ENCODE measurements at places on chromosomes 5 and 9.

- DNase-seq: no peak
These were observed 97.2 kb downstream of the SPOCK1 start for GRCh38 chr5:137401946-137402345.

DNA sequence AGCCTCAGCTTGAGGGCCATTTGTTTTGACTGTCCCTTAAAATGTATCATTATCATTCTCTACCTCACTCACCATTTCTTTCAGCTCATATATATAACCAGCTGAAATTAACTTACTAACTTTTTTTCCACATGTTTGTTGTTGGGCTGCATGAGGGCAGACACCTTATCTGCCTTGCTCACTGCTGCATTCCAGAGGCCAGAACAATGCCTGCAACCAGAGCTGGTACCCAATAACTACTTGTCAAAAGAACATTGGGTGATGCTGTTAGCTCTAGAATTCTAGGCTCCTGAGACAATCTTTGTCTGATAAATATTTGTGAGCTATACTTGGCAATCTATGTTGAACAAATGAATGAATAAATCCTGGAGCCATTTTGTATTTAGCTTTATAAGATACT, 68.3 kb downstream of the HTR4 start:
- no peak for DNase-seq

GRCh38 chr9:75181750-75182149, 93.4 kb downstream of the OSTF1 start:
- no peak for DNase-seq

DNA sequence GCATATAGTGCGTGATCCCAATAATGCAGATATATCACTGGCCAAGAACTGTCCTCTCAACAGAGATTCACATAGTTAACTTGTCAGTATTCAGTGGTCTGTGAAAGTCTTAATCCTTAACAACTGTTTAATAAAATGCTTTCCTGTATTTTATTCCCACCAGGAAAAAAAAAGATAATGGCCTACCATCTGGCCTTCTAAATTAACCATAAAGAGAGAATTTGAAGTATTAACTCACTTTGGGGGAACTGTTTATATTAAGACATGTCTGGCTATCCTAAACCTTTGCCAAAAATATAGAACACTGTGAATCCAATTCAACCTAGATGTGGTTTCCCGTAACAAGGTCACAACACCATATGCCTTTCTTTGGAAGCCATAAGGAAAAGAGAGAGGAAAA, 818 bp upstream of the FREM1 start:
- DNase-seq: no peak

- DNase-seq: no peak
These were observed 148.7 kb upstream of the RANBP3L start for GRCh38 chr5:36450229-36451014.

GRCh38 chr5:144504929-144505577, 334.4 kb downstream of the KCTD16 start:
- DNase-seq: no peak

DNA sequence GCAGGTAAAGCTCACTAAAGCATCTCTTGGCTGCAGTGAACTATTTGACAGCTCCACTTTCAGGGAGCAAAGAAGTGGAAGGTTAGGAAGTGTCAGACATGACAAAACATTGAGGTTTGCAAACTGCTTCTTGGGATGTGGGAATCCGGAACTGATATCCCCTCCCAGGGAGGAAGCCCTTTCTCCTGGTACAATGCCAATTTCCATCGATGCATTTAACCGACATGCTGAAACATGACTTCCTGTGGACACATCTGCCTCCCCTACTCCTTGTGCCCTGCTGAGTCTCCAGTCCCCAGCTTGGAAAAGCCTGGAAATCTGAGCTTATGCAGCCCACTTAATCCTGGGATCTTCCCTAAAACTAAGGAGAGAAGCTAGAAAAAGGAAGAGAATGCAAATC, 323.1 kb upstream of the DAP start:
- DNase-seq: no peak

- DNase-seq: no peak
These were observed 3.5 kb downstream of the PHF19 start for GRCh38 chr9:120873512-120873911.

GRCh38 chr9:84754881-84755280, 85.4 kb downstream of the NTRK2 start:
- DNase-seq: no peak

DNA sequence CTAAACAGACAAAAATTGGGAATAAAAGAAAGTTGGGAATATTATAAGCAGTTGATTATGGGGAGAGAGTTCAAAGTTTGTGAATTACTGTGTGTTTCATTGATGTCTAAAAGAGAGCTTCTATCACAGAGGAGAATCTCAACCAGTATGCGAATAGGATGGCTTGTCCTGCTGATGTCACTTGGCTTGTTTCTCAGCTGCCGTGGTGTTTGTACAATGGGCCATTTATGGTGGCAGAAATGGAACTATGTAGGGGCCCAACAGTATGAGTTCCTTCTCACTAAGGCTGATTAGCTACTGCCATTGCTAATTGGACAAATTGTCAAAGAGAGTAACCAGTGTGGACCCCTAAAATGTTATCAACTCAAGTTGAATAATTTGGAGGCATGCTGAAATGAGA, 103.9 kb downstream of the ST8SIA4 start:
- DNase-seq: no peak

DNA sequence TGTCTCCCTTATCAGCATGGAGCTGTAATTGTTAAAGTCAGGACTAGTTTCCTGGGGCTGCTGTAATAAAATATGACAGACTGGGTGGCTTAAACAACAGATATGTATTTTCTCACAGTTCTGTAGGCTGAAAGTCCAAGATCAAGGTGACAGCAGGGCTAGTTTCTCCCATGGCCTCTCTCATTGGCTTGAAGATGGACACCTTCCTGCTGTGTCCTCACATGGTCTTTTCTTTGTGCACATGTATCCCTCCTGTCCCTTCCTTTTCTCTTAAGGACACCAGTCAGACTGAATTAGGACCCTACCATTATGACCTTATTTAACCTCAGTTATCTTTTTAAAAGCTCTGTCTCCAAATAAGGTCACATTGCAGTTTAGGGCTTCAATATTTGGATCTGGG, 700.5 kb upstream of the MEF2C start:
- DNase-seq: no peak

- DNase-seq: no peak
These were observed 151.1 kb upstream of the MPDZ start for GRCh38 chr9:13430368-13431221.

DNA sequence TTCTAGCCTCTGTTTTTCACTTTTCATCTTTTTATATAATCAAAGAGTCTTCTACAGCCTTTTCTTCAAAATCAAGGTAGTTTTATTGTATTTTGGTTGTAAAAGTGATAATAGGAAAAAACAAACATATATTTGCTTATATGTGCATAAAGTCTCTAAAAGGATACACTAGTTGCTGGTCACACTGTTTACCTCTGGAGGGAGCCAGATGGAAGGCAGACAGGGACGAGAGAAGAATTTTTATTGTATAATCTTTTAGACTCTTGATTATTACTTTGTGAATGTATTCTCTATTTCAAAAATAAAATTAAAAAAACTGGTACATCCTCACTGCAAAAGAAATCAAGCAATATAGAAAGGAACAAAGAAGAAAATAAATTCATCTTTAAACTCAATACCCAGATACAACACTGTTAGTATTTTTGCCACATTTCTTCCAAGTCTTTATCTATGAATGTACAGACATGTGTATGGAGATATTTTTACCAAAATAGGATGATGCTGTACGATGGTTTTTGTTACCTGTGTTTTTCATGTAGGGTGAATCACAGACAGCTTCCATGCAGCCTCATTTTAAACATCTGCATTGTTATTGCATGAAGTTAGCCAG, 6.1 kb upstream of the RNF183 start:
- peak; percentile 11 for DNase-seq

DNA sequence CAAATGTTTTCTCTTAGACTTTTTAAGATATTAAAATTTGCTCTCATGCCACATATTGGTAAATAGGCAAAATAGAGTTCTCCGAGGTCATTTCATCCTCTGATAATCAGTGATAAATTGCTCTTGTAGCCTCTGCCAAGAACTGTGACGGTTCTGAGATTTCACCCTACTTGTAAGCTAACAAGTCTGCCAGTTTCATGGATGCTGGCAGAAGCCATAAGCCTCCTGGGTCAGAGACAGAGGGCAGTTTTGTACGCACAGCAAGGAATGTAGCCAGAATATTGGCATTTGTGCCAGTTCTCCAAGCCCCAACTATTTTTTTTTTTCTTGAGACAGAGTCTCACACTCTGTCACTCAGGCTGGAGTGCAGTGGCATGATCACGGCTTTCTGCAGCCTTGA, 945.0 kb upstream of the WWC1 start:
- no peak for DNase-seq

DNA sequence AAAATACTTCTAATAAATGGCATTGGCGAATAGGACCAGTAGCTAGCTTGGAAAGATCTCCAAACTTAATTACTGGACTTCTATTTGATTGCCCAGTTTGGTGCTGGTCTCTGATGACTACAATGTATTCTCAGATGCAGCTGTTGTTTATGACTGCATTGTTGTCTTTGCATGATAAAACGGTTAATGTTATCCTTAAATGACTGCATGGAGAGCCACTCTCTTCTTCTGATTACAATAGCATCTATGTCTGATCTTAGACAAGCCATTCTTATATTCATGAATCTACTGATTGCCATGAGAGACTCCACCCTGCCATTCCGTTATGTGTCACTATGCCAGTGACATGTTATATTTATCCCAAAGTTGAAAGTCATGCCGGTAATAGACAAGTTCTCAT, 42.9 kb upstream of the ERBIN start:
- no peak for DNase-seq

GRCh38 chr9:109121232-109121796, 1.6 kb upstream of the TMEM245 start:
- no peak for DNase-seq

GRCh38 chr9:72043576-72043975, 16.8 kb downstream of the C9orf57 start:
- DNase-seq: no peak

DNA sequence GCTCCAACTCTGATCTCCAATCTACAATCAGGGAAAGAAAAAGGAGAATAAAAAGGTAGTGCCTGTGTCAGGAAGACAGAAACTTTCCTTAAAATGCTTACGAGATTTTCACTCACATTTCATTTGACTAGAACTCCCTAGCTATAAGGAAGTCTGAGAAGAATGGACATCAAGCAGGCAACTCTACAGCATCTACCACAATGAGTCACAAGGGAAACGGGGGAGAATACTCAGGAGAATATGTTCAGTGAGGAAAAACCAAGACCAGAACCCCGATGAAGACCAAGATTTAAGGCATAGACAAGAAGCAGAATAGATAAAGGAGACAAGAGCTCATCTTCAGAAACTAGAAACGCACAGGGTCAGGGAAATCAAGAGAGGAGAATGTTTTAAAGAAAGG, 9.0 kb upstream of the SETD9 start:
- no peak for DNase-seq

- DNase-seq: no peak
These were observed 40.0 kb downstream of the AMBP start for GRCh38 chr9:114037961-114038723.

- DNase-seq: peak; percentile 25
These were observed 11.4 kb upstream of the DAB2IP start for GRCh38 chr9:121640076-121640475.

DNA sequence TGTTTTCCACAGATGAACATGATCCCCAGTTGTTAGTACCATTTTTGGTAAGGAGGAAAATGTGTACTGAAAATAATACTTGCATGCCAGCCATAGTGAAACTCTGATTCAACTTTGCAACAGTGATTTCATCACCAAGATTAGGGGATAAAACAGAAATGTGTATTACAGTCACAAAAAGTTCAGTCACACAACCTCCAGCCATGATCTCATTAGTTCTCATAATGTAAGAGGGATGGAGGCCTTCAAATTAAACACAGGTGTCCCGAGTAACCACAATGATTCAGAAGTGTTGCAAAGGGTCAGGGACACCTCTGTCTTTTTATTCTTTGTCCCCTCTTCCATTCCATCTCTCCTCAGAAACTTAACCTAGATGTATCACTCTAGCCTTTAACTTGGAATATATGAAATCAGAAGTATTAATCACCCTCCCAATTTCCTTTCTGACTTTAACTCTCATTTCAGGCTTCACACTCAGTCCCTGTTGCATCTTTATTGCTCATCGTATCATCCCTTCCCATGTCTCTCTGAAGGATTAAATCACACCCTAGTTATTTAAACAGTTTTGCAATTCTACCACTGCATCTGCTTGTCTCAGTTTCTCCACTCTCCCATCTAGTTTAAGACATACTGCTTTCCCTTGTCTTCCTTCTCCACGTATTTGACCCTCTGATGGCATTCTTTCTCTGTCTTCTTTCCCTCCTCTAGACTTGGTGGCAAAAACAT, 291.2 kb downstream of the ADAMTS6 start:
- DNase-seq: peak; percentile 7

DNA sequence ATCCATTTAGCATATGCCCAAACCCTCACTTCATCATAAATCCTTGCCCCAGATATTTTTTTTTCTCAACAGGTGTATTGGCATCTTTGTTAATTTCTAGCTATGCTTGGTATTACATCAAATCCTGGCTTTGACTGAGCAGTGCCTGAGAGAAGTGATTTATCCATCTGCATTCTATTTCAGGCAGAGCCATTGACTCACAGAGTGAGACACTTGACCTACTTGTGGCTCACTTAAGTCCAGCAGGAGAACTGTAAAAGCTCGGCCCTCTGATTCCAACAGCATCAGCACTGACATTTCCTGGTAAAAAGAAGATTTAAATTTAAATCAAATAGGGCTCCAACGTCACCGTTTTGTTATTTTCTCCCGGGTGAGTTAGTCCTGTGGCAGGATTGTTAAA, 93.4 kb downstream of the PLK2 start:
- no peak for DNase-seq

DNA sequence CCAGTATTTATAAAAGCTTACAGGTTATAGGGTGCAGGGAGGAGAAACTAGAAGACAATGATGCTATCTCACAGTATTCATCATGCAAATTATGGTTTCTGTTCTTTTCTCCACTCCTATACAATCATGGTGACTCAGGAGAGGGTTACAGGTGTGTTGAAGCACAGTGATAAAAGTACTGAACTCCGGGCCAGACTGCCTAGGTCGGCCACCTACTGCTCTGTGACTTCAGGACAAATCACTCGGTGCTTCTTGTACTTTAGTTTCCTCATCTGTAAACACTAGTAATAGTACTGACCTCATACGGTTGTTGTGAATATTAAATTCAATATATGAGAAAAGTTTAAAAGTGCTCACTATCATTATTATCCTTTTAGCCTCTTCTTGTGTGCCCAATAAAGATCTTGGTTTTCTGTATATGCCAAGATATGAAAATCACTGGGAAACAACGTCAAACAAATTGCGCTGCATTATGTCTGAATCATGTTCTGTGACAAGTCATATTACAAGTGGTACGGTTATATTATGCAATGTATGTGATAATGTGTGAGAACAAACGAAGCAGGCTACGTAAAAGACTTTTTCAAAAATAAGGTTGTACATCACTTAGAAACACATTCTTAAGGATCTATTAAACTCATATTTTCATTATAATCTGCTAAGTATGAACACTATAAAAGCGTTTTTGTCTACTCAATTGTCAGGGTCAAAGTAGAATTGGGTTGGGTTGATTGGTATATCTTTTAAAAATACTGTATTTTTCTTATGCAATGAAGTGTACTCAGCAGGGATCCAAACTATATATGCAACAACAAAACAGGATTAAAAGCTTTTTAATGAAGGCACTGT, 153.3 kb downstream of the EFNA5 start:
- no peak for DNase-seq
